Activated CD8-positive, alpha-beta T cell treated with anti-CD3 and anti-CD28 coated beads for 36 hours (primary cell): ENCODE measurements at places on chromosomes 16 and 17. TPM values are rescaled to one million over a fixed set of nuclear protein-coding genes. Genes with fewer than 3 reads are reported as not detected.

GRCh38 chr16:4601036-4601863 is 13.4 kb downstream of the UBALD1 start:
- H3K27me3 ChIP-seq = no peaks in the 10 kb centered on the region
- no peak overlapping the region for H3K27ac ChIP-seq

DNA sequence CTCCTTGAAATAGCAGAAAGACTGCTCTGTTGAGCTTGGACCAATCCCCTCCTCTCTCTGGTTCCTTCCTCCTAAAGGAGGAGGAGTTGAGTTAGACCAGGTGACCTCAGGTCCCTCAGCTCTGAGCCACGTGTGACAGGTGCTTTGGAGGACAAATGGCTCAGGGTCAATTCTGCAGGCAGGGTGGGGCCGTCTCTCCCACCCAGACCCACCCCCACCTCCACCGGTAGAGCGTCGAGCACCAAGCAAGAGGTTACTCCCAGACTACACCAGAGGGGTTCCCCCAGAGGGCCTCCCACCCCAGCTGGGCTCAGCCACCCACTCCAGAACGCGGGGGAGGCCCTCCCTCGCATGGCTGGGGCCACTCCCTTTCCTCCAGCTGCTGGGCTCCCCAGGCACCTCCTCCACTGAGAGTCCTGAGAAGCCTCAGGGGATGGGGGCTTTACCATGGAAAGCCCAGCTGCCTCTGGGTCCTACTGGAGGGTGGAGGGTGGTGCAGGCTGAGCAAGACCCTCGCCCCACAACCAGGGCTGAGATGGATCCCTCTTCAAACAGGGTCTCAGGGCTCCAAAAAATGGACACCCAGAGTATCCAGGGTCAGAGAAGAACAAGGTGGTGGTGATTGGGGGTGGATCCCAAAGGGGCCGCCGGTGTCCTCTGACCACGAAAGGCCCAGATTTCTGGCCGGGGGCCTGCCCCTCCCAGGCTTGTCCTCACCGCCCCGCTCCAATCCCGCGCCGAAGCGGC is 7.6 kb downstream of the MYO1C start:
- H3K4me3 ChIP-seq = peak overlapping the region; percentile 67
- H3K4me1 ChIP-seq = peaks cover 16% of the 10 kb centered on the region
- DNase-seq = peak; percentile 51
- H3K36me3 ChIP-seq = no peaks in the 10 kb centered on the region

GRCh38 chr16:85492295-85492864 is 120.7 kb upstream of the GSE1 start:
- no peaks in the 10 kb centered on the region for H3K36me3 ChIP-seq
- no peak for DNase-seq
- peaks cover 19% of the 10 kb centered on the region for H3K4me1 ChIP-seq
- H3K27ac ChIP-seq = no peak overlapping the region

Gene OTOP3
- total RNA-seq = not detected

DNA sequence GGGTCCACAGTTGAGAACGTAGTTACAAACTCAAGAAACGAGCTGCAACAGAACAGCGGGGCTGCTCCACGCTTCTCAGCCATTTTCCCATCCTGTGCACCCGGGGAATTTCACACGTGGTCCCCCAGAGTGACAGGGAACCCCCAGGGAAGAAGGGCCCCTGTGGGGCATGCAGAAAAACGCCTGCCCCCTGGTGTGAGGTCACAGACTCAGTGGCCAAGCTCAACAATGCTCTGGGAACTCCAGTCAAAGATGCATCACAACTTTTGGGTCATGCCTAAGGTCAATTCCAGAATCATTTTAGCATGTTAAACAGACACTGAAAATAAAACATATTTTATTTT is 115.4 kb downstream of the ZNF778 start:
- peaks cover 2% of the 10 kb centered on the region for H3K36me3 ChIP-seq
- DNase-seq = no peak
- peak overlapping the region; percentile 2 for H3K27ac ChIP-seq
- H3K4me1 ChIP-seq = peaks cover 80% of the 10 kb centered on the region
- H3K27me3 ChIP-seq = no peaks in the 10 kb centered on the region

DNA sequence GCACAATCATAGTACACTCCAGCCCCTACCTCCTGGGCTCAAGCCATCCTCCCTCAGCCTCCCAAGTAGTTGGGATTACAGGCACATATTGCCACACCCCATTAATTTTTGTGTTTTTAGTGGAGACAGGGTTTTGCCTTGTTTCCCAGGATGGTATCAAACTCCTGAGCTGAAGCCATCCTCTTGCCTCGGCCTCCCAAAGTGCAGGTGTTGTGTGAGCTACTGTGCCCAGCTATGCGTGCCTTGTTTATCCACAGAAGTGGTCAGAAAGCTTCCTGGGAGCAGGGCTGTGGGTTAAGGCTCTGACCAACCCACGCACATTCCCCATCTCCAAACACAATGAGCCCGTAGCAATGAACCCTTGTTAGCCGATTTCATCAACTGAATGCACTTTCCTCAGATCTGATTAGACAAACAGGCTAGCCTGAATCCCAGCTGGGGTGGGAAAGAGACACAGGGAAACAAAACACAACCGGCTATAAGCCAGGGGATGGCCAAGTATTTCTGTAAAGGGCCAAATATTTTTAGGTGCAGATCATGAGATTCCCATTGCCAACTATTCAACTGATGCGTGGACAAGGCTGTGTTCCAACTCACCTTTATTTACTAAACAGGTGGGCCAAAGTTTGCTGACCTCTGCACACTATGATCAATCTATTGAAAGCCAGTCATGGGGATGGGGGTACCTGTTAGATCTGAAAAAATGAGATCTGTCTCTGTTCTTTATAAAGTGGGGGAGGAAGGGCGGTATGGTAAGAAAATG is 193.6 kb downstream of the CPPED1 start:
- H3K4me3 ChIP-seq = no peak overlapping the region
- no peak overlapping the region for H3K27ac ChIP-seq
- H3K27me3 ChIP-seq = peaks cover 14% of the 10 kb centered on the region
- DNase-seq = no peak
- no peaks in the 10 kb centered on the region for H3K36me3 ChIP-seq

Gene CTRB1
- total RNA-seq = not detected
